ENCODE measurements at places on chromosomes 3 and 15.

- DNase-seq = no peak
Measured at GRCh38 chr3:139299261-139300132, 44.3 kb upstream of the MRPS22 start.

DNA sequence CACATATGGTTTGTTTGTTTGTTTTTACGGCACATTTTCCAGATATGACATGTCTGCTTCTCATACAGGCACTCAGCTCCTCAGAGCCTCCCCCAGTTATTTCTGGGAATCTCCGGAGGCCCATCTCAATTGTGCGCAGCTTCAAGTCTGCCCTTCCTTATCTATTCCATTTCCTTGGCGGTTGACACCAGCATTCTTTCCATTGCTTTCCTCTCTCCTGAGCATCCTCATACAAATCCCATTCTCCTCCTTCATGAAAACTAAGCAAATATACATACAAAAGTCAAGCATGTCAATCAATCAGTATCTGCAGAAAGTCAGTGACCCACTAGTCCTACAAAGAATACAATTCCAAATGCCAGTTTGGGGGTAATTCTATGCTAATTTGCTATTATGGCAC is 166.7 kb downstream of the SQOR start:
- no peak for DNase-seq

DNA sequence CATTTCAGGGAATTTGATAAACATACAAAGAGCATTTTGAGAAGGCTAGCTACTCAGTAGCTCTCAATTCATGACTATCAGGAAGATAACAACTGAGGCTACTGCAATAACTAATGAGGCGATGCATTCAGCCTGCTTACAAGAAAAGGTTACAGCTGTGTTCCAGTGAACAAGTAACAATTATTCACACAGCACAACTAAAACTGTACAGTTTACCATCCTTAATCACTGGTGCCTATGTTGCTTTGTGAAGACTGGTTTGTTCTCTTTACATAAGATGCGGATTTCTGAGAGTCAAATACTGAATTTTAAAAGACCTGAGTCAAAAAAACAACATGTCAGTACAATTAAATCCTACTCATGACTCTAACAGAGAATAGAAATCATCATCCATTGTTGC is 526.3 kb downstream of the OTOL1 start:
- DNase-seq = no peak

DNA sequence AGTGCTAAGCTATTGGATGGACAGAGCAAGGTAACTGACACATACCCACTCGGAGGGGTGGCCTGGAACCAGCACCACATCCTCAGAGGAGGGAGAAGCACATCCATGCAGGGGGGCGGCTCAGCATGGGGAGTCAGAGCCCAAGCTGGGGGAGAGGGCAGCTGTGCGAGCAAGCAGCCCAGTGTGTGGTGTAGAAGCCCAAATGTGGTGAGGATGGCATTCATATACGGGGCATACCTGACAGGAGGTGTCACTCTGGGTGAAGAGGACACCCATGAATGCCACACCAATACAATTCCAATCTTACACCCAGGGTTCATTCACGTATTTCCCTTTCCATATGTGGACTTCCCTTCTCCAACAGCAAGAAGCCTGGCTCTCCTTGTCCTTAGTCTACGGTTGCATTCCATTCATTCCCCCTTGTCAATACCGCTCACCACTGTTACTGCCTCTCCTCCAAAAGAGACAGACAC is 58.7 kb upstream of the ACAN start:
- no peak for DNase-seq

GRCh38 chr15:29451201-29451781 is 181.7 kb upstream of the NSMCE3 start:
- DNase-seq = no peak

Measured in stimulated activated CD8-positive, alpha-beta memory T cell treated with anti-CD3 and anti-CD28 coated beads, Interleukin-12 subunit alpha, Interleukin-12 subunit beta, amount 100 ng/mL, for 4 hours (primary cell).